ENCODE measurements at places on chromosomes 13 and 19. TPM values are rescaled to one million over a fixed set of nuclear protein-coding genes. Genes with fewer than 3 reads are reported as not detected.

The IZUMO2 gene
- polyA plus RNA-seq: not detected

The GIPC3 gene
- 0.20 TPM for polyA plus RNA-seq

The OVOL3 gene
- not detected for polyA plus RNA-seq

GRCh38 chr19:10299545-10300458, 9.8 kb downstream of the ZGLP1 start:
- DNase-seq: no peak

The HNRNPM gene
- 104 TPM for polyA plus RNA-seq

The DIRAS1 gene
- 7.3 TPM for polyA plus RNA-seq

The ZNF729 gene
- polyA plus RNA-seq: not detected

The AZU1 gene
- not detected for polyA plus RNA-seq

- no peak for DNase-seq
Observed at GRCh38 chr13:100129605-100130004, 40.7 kb downstream of the PCCA start.

DNA sequence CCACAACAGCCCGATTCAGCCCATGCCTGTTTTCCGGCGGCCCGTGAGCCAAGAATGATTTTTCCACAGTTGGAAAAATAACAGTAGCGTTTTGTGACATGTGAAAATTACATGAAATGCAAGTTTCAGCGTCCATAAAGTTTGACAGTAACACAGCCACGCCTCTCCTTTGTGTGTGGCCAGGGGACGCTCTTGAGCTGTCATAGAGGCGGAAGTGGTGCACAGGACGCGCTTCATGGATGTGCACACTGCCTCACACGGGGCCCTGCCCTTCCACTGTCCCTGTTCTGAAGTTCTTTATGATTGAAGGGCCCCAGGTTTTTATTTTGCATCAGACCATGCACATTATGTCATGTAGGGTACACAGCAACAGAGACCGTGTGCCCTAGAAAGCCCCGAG, 12.4 kb upstream of the ELAVL1 start:
- DNase-seq: no peak

The CGB3 gene
- not detected for polyA plus RNA-seq

- DNase-seq: no peak
Observed at GRCh38 chr13:41937388-41937787, 23.5 kb downstream of the VWA8 start.

The CDC37 gene
- polyA plus RNA-seq: 342 TPM

The PSG6 gene
- 0.18 TPM for polyA plus RNA-seq

- no peak for DNase-seq
Observed at GRCh38 chr13:93751117-93751516, 524.5 kb downstream of the GPC6 start.

GRCh38 chr13:96020155-96020575, 33.0 kb downstream of the UGGT2 start:
- peak; percentile 80 for DNase-seq
